Heart right ventricle (tissue), 16 donors: ENCODE measurements at places on chromosomes 7 and 10. TPM values are rescaled to one million over a fixed set of nuclear protein-coding genes. Genes with fewer than 3 reads are reported as not detected.
A peak's percentile ranks its signal among the peaks of the same experiment; 100 is the strongest.

DNA sequence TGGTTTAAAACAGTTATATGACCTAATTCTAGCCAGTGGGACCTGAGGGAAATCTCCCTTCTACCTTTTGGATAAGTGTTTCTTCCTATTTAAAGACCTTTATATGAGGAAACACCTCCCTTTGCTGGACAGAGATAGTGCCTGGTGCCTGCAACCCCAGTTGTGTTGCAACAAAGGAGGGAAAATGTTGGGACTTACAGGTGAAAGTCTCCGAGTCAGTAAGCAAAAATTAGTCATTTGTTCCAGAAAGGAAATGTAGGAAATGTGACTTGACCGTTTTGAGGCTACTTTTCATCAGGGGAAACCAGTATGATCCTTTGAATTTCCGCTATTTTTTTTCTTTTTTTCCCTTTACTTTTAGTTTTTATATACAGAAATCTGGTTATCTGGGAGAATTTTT is 165.5 kb downstream of the DKK1 start:
- no peak overlapping the region for H3K4me3 ChIP-seq
- no peak overlapping the region for H3K27ac ChIP-seq
- H3K36me3 ChIP-seq, result no peaks in the 10 kb centered on the region
- H3K4me1 ChIP-seq, result no peaks in the 10 kb centered on the region
- DNase-seq, result no peak

DNA sequence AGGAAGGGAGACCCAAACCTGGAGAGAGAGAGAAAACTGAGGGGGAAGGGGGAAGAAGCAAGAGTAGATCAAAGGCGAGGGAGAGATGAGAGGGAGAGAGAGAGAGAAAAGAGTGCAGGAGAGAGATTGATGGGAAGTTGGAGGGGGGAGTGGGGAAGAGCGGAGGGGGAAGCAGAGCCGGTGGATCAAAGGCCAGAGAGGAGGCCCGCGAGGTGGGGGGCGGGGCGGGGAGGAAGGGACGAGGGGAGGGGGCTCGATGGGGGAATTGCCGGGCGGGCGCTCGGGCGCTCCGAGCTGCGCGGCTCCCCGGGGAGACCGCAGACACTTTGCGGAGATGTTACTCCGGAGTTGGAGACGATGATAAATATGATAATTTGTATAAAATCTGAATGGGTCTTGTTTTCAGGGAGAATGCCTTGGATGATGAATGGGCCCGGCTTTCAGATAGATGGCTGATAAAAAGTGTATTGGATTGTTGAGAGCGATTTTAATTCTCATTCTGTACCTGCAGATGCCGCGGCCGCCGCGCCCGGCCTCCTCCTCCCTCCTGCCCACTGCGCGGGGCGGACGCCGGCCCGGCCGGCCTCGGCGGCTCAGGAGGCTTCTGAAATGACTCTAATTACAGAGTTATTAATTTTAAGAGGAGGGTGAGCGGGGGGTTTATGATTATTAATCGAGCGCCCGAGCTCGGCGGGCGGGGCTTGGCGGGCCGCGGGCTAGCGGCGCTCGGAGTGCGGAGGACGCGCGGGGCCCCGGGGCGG is 21.4 kb upstream of the PAX2 start:
- no peaks in the 10 kb centered on the region for H3K4me1 ChIP-seq
- peaks cover 100% of the 10 kb centered on the region for H3K27me3 ChIP-seq
- no peak overlapping the region for H3K4me3 ChIP-seq
- no peaks in the 10 kb centered on the region for H3K36me3 ChIP-seq
- no peak for DNase-seq
- no peak overlapping the region for H3K27ac ChIP-seq

GRCh38 chr7:29173458-29173857 is 21.1 kb upstream of the CHN2 start:
- peaks cover 6% of the 10 kb centered on the region for H3K27me3 ChIP-seq
- no peaks in the 10 kb centered on the region for H3K4me1 ChIP-seq
- no peak overlapping the region for H3K4me3 ChIP-seq
- H3K27ac ChIP-seq, result no peak overlapping the region

DNA sequence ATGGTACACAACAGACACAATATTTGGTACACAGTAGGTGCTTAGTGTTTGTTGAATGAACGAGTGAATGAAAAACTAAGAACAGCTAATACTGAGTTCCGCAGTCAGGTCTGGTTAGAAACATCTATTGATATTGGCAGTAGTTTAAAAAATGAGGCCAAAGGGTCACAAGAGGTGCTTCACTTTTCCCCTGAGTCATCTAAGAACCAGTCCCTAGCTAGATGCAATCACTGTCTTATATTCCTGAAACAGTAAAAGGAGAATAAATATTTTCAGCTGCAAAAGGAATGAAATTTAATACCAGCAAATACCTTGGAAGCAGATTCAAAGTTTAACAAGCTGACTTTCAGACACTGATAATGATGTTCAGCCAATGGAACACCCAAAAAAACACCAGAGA is 54.5 kb downstream of the SCRN1 start:
- no peak for DNase-seq
- no peaks in the 10 kb centered on the region for H3K27me3 ChIP-seq
- peaks cover 55% of the 10 kb centered on the region for H3K36me3 ChIP-seq

- H3K4me1 ChIP-seq, result no peaks in the 10 kb centered on the region
- no peaks in the 10 kb centered on the region for H3K27me3 ChIP-seq
- no peak overlapping the region for H3K4me3 ChIP-seq
- no peak for DNase-seq
These were observed 25.8 kb downstream of the PSAP start for GRCh38 chr10:71825217-71825616.

- H3K4me3 ChIP-seq, result no peak overlapping the region
- no peak for DNase-seq
- H3K27ac ChIP-seq, result no peak overlapping the region
- no peaks in the 10 kb centered on the region for H3K27me3 ChIP-seq
These were observed 128.5 kb upstream of the TNS3 start for GRCh38 chr7:47710201-47710935.

DNA sequence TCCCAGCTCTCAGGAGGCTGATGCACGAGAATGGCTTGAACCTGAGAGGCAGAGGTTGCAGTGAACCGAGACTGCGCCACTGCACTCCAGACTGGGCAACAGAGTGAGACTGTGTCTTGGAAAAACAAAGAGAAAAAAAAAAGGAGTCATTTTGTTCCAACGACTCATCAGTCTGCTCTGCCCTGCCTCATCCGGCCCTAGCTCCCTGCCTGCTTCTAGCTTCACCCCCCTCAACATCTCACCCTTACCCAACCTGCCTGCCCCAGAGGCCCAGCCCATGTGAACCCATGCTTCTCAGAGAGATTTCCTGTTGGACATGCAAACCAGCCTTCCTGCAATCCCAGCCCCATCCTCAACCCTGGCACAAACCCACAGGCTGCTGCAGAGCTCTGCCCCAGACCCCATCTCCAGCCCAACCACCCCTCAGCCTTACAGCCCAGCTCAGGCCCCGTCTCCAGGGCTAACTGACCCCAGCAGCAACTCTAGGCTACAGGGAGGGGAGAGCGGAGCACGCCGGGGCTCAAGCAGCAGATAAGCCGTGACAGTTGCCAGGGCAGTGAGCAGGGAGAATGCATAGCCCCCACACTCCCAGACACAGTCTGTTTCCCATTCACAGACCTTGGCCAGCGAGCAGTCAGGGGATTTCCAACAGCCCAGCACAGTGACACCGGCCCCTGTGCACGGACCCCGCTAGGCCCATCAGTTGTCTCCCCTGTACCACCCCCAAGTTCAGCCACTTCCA is 86.0 kb upstream of the KCTD7 start:
- no peaks in the 10 kb centered on the region for H3K36me3 ChIP-seq
- H3K27ac ChIP-seq, result no peak overlapping the region
- H3K4me1 ChIP-seq, result no peaks in the 10 kb centered on the region
- no peak for DNase-seq
- H3K27me3 ChIP-seq, result no peaks in the 10 kb centered on the region

DNA sequence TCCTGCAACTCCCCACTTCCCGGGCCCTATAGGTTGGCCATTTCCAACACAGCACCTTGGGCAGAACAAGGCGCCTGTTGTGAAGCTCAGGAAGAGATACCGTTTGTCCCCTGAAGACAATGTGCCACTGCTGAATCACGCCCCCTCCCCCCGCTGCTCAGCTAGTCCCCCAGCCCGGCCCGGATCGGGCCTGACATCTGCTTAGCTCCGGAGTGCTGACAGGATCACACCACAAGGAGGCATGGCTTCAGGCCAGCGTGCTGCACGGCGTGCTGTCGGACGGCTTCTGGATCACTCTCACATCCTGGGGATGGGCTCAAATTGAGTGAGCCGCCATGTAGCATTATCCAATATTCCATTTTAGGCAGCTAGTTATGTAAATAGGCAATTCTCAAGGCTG is 62.1 kb upstream of the EFCAB10 start:
- no peak overlapping the region for H3K4me3 ChIP-seq
- no peaks in the 10 kb centered on the region for H3K4me1 ChIP-seq
- H3K27ac ChIP-seq, result no peak overlapping the region
- H3K27me3 ChIP-seq, result no peaks in the 10 kb centered on the region
- H3K36me3 ChIP-seq, result peaks cover 52% of the 10 kb centered on the region

The GPC2 gene
- total RNA-seq, result 0.11 TPM

DNA sequence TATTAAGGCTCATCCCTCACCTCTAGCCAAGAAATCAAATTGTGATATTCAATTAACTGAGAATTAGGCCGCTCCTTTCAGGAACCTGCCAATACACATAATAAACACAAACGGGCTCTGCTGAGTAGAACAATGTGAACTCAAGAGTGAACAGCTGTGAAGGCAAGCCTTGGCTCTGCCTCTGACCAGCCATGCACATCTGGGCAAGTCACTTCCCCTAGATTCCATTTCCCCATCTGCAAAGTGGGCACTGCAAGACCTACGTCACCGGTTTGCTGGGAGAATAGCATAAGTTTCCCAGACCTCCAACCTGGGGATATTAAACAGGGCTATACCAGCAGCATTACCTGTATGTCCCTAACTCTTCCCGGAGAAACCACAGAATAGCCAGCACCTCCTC is 355.2 kb downstream of the TNS3 start:
- DNase-seq, result no peak
- H3K27me3 ChIP-seq, result no peaks in the 10 kb centered on the region
- no peak overlapping the region for H3K27ac ChIP-seq
- H3K4me3 ChIP-seq, result no peak overlapping the region
- no peaks in the 10 kb centered on the region for H3K4me1 ChIP-seq

The BICC1 gene
- total RNA-seq, result 4.4 TPM

The TMEM176B gene
- total RNA-seq, result 26.5 TPM

DNA sequence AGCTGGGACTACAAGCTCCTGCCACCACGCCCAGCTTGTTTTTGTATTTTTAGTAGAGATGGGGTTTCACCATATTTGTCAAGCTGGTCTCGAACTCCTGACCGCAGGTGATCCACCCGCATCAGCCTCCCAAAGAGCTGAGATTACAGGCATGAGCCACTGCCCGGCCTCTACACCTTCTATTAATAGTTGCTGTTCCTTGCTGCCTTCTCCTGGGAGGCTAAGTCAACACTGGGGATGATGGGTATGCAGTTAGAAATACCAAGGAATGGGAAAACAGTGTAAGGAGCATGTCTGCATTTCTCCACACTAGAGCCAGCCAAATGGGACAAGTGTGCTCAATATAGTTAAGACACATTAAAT is 97.3 kb upstream of the PDLIM1 start:
- H3K27me3 ChIP-seq, result no peaks in the 10 kb centered on the region
- H3K4me1 ChIP-seq, result peaks cover 20% of the 10 kb centered on the region
- peaks cover 97% of the 10 kb centered on the region for H3K36me3 ChIP-seq
- DNase-seq, result no peak
- H3K4me3 ChIP-seq, result no peak overlapping the region

The HMX3 gene
- total RNA-seq, result not detected

DNA sequence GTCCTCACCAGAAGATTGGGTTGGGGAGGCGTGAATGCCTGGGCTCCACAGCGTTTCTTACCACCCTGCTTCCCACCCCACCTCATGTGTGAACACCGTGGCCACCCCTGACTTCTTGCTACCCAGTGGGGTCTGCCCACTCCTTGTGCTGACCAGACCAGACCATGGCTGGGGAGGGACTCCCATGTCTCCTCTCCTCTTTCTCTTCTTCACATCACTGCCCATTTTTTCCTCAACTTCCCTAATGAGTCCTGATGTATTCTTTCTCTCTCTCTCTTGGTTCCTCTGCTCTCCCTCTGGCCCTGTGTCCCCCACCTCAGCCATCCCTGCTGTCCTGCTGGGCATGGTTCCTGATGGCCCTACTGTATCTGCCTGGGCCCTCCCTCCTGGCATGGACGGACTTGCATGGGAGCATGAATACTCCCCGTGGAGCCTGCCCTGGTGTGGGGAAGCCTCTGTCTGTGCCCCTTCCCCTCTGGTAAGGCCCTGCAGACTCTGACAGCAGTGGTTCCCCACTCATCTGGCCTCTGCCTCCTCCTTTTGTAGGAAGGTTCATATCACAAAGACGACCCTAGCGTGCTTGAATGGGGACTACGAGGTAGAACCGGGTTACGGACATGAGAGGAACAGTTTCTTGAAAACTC is 85.5 kb downstream of the ADCY1 start:
- no peak overlapping the region for H3K4me3 ChIP-seq
- no peaks in the 10 kb centered on the region for H3K36me3 ChIP-seq
- no peak for DNase-seq
- no peaks in the 10 kb centered on the region for H3K4me1 ChIP-seq
- H3K27me3 ChIP-seq, result no peaks in the 10 kb centered on the region
- no peak overlapping the region for H3K27ac ChIP-seq

DNA sequence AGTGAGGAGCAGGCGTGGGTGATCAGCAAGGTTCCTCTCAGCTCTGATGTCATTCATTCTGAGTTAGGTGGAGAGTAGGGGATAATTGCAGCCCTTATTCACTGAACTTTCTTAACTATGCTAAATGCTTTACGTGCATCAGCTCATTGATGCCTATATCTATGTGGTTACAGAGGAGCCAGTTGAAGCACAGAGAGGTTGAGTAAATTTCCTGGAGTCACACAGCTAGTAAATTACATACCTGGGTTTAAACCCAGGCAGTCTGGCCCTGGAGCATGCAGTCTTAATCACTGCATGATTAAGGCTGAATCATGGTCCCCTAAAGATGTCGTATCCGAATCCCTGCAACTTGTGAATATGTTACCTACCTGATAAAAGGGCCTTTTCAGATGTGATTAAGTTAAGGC is 99.6 kb downstream of the GRK5 start:
- DNase-seq, result no peak
- H3K4me3 ChIP-seq, result no peak overlapping the region
- H3K27ac ChIP-seq, result peak overlapping the region; percentile 58
- H3K4me1 ChIP-seq, result peaks cover 36% of the 10 kb centered on the region

GRCh38 chr10:102111276-102111675 is 8.9 kb downstream of the LDB1 start:
- no peak for DNase-seq
- peaks cover 34% of the 10 kb centered on the region for H3K4me1 ChIP-seq
- no peak overlapping the region for H3K4me3 ChIP-seq
- no peaks in the 10 kb centered on the region for H3K27me3 ChIP-seq
- H3K27ac ChIP-seq, result no peak overlapping the region
- H3K36me3 ChIP-seq, result peaks cover 6% of the 10 kb centered on the region

- no peaks in the 10 kb centered on the region for H3K36me3 ChIP-seq
- no peak overlapping the region for H3K27ac ChIP-seq
- H3K4me1 ChIP-seq, result no peaks in the 10 kb centered on the region
- no peaks in the 10 kb centered on the region for H3K27me3 ChIP-seq
- DNase-seq, result no peak
These were observed 172.6 kb upstream of the CACNA2D1 start for GRCh38 chr7:82616059-82616728.
